ENCODE measurements at places on chromosomes 1 and 21. TPM values are rescaled to one million over a fixed set of nuclear protein-coding genes. Genes with fewer than 3 reads are reported as not detected.

DNA sequence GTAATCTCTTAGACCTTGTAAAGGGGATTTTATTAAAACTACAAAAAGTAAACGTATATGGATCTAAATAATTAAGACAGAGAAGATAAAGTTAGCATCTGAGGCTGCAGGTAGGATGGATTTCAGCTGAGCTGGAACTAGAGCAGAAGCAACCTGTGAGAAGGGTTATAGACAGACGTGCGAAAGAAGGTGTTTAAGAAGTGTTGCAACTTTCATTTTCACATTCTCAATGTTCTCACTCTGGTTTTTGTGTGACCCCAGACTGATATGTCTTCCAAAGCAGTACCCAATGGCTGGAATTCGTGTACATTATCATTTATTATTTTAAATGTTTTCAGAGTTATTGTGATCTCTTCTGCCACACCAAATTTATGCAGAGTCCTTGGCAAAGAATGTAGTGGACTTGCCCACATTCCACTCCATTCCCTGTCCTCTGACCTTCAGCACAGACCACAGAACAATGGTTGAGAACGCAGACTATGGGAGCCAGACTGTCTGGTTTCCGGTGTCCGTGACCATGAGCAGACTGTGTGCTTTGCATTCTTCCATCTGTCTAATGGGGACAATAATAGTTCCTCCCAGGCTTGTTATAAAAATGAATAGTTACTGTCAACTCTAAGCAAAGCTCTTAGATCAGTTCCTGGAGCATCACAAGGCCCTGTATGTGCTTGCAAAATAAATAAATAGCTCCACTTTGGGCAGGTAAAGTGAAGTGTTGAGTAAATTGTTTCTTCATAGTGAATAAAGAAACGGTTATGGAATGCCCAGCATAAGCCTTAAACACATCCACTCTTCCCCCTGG, 140.6 kb upstream of the SAMSN1 start:
- DNase-seq: no peak

DNA sequence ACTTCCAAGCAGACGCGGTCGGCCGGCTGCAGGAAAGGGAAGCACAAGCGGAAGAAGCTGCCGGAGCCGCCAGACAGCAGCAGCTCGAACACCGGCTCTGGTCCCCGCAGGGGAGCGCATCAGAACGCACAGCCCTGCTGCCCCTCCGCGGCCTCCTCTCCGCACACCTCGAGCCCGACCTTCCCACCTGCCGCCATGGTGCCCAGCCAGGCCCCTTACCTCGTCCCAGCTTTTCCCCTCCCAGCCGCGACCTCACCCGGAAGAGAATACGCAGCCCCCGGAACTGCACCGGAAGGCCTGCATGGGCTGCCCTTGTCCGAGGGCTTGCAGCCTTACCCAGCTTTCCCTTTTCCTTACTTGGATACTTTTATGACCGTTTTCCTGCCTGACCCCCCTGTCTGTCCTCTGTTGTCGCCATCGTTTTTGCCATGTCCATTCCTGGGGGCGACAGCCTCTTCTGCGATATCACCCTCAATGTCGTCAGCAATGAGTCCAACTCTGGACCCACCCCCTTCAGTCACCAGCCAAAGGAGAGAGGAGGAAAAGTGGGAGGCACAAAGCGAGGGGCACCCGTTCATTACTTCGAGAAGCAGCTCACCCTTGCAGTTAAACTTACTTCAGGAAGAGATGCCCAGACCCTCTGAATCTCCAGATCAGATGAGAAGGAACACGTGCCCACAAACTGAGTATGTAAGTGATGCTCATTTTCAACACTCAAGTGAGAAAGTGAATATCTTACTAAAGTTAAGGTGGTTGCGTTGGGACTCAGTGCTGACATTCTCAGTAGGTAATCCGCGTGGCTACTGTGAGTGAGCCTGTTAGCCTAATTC, 25.5 kb downstream of the UTS2 start:
- peak; percentile 29 for DNase-seq

GRCh38 chr1:67897270-67897949, 64.1 kb upstream of the GNG12 start:
- DNase-seq: no peak

DNA sequence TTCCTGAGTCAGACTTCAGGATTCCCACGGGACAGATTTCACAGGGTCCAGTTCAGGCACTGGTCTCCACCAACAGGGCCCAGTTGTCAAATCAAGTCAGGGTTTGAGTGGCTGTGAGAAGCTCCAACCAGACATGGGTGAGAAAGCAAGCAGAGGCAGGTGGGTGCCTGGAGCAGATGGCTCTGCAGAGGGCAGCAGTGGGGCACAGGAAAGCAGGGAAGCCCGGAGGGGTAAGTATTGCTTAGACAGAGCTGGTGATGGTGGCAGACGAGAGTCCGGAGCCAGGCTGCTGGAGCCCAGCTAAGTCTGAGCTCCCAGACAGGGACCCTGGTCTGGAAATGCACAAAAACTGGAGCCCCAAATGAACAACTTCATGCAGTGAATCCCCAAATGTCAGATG, 40.4 kb downstream of the RIMS3 start:
- peak; percentile 14 for DNase-seq

- DNase-seq: no peak
These were observed 480.9 kb upstream of the ZRANB2 start for GRCh38 chr1:71561729-71562128.

- no peak for DNase-seq
These were observed 195.4 kb upstream of the RUNX1 start for GRCh38 chr21:35244514-35244913.

GRCh38 chr1:218317061-218317460, 28.1 kb upstream of the TGFB2 start:
- no peak for DNase-seq

- DNase-seq: no peak
These were observed 9.0 kb downstream of the LRRC40 start for GRCh38 chr1:70196333-70196732.

- DNase-seq: no peak
These were observed 6.4 kb upstream of the MMEL1 start for GRCh38 chr1:2639203-2639602.

DNA sequence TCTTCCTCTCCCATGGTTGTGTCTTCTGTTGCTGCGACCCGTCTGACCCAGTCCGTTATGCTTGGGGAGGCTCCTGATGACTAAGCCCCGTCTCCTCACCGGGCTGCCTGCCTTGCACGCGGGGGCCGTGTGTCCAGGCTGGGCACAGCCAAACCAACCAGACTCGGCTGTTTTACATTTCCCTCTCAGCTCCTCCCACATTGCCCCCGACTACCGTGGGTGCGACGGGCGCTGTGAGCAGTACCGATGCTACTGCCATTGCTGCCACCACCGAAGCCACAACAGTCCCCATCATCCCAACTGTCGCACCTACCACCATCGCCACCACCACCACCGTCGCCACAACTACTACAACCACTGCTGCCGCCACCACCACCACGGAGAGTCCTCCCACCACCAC, 46.0 kb upstream of the CNTN2 start:
- DNase-seq: no peak

GRCh38 chr1:27238032-27238431, 3.6 kb downstream of the WDTC1 start:
- no peak for DNase-seq

FCN3 gene
- 0.82 TPM for total RNA-seq

DNA sequence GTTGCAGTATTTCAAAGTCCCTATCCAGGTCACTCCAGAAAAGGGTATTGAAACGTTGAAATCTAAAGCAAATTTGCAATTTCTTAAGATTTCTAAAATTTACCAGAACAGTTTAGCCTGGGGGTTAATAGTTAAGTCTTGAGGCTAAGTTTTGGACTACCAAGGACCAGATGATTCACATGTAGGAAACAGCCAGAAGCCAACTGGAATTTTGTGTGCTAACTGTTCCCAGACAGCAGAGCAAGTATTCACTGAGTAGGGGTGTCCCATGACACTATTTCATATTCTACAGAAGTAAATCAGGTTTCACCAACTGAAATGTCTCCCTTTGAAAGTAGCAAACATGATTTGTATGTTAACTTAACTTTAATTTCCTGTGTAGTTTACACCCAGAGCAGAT, 11.5 kb upstream of the C1orf105 start:
- no peak for DNase-seq

PPP2R5A gene
- 65.6 TPM for total RNA-seq

DNA sequence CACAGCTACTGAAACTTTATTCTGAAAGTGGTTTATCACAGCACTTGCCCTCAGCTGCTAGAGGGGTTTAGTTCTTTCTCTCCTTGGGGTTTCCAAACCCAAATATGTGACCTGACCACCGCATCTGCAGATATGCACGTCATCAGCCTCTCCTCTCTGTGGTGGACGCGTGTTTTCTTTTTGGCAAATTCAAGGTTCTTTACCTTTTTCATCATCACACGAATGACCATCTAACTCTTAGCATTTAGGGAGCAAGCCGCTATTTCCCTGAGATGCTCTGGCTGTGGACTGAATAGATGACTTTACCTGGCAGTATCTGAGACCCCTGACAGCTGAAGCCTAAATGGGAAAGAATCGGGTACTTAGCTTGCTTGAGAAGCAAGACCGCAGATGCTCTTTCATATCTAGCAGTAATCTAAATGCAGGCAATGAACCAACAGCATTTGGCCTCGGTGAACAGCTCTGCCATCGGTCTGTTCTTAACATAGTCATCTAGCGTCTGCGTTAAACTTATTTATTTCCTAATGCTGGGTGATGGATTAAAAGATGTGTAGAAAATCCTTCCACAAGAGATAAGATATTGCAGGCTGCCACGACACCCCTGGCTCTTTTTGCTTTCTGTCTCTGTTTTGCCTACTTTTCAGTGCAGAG, 463.4 kb downstream of the CAMTA1 start:
- no peak for DNase-seq

- no peak for DNase-seq
These were observed 43.8 kb downstream of the CAPN2 start for GRCh38 chr1:223755992-223756775.

OR2M3 gene
- total RNA-seq: not detected

GRCh38 chr1:30822966-30823581, 65.5 kb upstream of the LAPTM5 start:
- no peak for DNase-seq

DNA sequence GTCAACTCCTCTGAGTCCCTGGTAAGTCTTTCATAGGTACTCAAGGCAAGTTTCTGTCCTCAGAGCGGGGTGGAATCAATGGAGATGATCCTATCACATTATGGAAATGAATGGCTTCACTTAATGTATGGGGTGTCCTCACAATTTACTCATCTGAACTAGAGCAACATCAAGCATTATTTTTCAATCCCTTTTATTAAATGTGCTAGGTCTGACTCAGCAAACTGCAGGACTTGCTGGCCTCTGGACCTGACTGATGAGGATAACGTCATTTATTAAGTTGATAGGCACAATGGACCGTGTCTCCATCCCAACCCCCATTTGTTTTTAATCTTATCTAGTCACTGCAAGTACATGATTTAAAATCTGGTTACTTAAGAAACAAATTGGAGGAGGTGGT, 259.2 kb downstream of the NUF2 start:
- DNase-seq: no peak

IL20 gene
- not detected for total RNA-seq

EPB41 gene
- total RNA-seq: 27.7 TPM

GRCh38 chr1:236288620-236288976, 6.8 kb upstream of the ERO1B start:
- no peak for DNase-seq

- peak; percentile 59 for DNase-seq
These were observed 164.4 kb downstream of the EDEM3 start for GRCh38 chr1:184590163-184590750.

All from tongue (tissue), 3 donors.